CD4-positive, alpha-beta T cell treated with Interleukin-21 for 1 hour (primary cell): ENCODE measurements at places on chromosomes 7 and 10.
A peak's percentile ranks its signal among the peaks of the same experiment; 100 is the strongest.

- DNase-seq, result no peak
Observed at GRCh38 chr10:43057231-43057711, 19.6 kb upstream of the RET start.

DNA sequence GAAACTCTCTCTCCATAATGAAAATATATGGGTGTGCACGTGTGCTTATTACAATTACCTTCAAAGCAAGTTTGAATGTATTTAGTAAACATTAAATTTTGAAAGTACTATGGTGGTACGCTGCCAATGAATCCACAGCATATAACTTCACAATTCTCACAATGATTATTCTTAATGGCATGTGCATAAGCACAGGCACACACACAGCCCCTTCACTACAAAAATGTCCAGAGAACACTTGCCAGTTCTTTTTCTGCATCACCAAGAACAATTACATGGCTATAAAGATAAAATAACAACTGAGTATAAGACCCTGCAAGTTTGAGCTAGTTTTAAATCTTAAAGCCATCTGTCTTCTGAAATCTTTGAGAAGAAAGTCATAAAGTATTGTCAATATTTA lies 22.2 kb downstream of the SGCE start:
- DNase-seq, result no peak

GRCh38 chr10:73956476-73957359 lies 41.2 kb upstream of the VCL start:
- peak; percentile 65 for DNase-seq

- DNase-seq, result no peak
Observed at GRCh38 chr10:122624546-122624945, 64.0 kb downstream of the DMBT1 start.

DNA sequence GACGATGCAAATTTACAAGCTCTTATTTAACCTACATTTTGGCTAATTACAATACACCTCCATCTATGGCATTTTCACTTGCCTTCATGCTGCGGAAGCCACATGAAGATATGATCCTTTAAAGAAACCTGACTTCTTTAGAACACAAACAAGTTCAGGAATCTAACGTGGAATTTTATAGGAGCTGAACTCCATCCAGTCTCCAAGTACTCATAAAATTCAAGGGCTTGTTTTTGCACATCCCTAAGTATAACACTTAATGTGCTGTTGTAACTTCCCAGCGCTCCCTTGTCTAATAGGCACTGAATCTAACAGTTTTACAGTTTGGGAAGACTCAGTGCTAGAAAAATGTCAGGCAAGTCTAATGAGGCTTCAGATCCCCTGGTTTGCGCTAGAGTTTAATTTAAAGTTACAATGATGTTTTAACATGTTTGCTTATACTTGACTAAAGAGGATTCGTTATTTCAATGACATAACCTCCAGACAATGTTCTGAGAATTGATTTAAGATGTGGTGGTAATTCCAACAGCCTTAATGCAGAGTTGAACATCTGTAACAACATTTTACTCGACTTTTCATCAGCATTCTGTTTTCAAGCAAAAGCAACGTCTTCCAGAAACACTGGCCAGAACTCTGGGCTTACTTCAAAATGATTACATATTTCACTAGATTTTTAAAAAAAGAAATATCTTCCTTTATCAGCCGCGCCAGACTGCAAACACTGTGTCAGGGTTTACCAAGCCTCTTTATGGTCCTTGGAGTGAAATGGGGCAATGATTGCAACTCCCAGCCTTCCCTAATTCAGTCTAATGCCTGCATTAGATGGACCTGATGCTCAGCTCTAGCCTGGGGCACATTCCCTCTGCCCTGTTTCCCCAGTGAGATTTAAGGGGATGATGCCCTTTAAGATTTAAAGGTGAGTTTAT lies 664.3 kb downstream of the KCNMA1 start:
- no peak for DNase-seq
